ENCODE measurements at places on chromosomes 7 and 10.

DNA sequence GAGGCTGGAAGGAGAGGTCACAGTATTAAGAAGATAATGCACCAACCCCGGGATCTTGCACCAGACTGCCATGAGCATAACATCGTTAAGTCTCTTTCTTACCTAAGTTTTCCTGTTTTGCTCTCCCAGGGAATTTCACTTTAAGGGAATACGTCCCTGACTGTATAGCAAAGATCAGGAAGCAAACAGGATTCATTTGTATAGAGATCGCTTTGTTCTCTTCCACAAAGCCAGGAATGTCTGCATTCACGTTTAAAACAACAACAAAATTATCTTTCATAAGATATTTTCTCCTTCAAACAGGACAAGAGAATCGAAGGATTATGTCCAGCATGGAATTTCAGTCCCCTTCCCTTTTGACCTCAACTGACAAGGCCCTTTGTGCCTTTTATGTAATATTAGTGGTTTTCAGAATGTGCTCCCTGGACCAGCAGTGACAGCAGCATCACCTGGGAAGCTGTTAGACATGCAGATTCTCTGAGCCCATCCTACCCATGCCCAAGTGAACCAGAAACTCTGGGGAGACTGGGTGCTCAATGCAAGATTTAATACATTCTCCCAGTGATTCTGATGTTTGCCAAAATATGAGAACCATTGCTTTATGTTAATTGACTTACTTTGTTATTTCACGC is 286.3 kb downstream of the FGFR2 start:
- no peak for DNase-seq

DNA sequence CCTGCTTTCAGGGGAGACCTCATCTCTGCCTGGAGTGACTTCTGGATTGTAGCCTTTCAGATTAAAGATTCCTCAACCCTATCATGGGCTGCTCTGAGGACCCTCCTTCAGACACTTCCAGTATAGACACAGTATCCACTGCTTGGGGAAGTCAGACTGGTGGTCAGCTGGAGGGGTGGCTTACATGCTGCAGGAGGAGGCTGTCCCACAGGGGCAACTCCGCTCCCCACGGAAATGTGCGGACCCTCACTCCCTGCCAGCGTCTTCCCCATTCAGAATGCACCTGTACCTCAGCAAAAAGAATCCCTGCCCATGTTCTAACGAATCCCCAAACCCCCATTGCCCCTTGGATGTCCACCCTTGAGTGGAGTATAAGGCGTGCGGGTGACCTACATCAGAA is 95.5 kb downstream of the DOCK4 start:
- no peak for DNase-seq

GRCh38 chr7:122467661-122468449 is 163.3 kb upstream of the FEZF1 start:
- no peak for DNase-seq

GRCh38 chr7:153413540-153414287 is 638.5 kb upstream of the DPP6 start:
- no peak for DNase-seq

GRCh38 chr7:155336812-155337602 is 39.3 kb downstream of the INSIG1 start:
- no peak for DNase-seq

- DNase-seq = no peak
Measured at GRCh38 chr10:84333864-84334451, 5.6 kb downstream of the CCSER2 start.

DNA sequence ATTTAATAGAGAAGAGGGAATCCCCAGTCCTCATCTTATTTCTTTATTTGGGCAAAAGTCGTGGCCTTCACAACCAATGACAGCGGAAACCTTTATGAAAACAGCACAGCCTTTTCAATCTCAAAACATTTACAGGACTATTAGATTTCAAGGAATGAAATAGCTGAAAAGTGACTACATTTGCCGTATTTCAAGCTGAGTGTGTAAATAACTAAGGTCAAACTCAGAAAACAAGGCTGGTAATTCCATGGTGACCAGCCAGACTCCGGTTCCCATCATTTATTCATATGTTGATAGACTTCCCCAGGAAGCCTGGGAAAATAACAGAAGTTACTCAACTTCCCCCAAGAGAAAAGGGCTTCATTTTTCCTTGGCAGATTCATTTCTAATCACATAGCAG is 457.3 kb upstream of the NFE2L3 start:
- no peak for DNase-seq

GRCh38 chr10:90798482-90798881 is 59.4 kb downstream of the HTR7 start:
- DNase-seq = no peak

DNA sequence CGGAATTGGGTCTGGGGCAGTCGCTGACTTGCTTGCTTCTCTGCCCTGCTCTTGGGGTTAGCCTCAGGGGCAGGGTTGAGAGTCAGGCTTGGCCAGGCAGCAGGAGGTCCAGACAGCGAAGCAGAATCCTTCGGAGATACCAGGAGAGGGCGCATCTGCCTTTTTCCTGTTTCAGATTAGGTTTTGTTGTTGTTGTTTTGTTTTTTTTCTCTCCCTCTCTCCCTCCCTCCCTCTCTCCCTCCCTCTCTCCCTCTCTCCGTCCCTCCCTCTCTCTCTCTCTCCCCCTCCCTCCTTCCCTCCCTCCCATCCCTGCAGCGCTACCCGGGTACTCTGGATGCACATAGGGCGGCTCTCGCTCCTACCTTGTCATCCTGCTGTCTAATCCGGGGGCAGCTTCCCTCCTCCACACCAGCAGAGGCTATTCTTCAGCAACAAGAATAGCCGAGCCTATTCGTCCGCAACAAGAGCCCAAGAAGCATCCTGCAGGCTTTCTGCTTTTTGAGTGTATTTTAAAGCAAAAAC is 758 bp upstream of the OPTN start:
- peak; percentile 77 for DNase-seq

DNA sequence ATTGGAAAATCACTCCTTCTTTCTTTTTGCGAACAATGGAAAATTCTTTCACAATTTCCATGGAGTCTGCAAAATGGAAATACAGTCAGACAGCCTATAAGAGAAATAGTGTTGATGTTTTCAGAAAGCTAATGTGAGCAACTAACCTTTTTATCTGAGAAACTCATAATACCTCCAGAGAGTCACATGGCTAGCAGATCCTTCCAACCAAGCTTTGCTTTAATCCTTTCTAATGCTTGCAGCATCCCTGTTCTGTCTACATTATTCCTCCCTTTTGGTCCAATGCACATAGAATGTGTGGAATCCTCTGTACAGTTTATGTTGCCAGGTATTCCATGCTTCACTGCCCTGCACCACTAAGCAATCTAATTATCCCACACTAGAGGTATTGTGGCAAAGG is 717.5 kb upstream of the LRRN3 start:
- DNase-seq = no peak

GRCh38 chr7:148854983-148855382 is 29.1 kb downstream of the EZH2 start:
- no peak for DNase-seq

GRCh38 chr7:25496476-25497368 is 268.4 kb upstream of the NPVF start:
- DNase-seq = no peak

DNA sequence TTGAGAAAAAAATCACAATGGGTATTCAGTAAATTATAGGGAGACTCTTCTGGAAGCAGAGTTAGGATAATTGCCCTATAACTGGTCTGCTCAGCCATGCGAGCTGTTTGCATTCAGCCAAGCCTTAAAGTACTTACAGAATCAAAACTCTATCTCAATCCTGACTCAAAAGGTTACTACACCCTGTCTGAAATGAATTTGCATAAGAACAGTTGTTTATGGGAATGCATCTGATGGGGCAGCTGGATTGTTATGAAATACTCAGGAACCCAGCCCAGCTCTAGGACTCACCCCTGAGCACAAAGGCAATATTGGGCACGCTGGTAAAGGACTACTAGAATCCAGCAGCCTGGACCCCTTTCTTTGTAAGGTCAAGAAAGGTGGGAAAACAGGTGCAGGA is 38.8 kb downstream of the AKR1B15 start:
- DNase-seq = no peak

GRCh38 chr10:83522881-83523386 is 616.4 kb upstream of the GHITM start:
- DNase-seq = no peak

Measured in sigmoid colon (tissue), 7 donors.